ENCODE measurements at places on chromosomes 2 and 18. TPM values are rescaled to one million over a fixed set of nuclear protein-coding genes. Genes with fewer than 3 reads are reported as not detected.

Gene WNT6
- 0.57 TPM for polyA plus RNA-seq

Gene GPR39
- 3.7 TPM for polyA plus RNA-seq

Gene ANO7
- 1.7 TPM for polyA plus RNA-seq

Gene ACTG2
- polyA plus RNA-seq, result 4.7 TPM

Gene COL6A3
- 247 TPM for polyA plus RNA-seq

Gene HOXD12
- polyA plus RNA-seq, result 0.28 TPM

Gene NAB1
- polyA plus RNA-seq, result 75.0 TPM

Gene LIPG
- 57.4 TPM for polyA plus RNA-seq

Gene REG3A
- polyA plus RNA-seq, result not detected

Gene TTR
- polyA plus RNA-seq, result 25.3 TPM

Gene SLC4A3
- 11.9 TPM for polyA plus RNA-seq

Gene COL4A4
- 48.3 TPM for polyA plus RNA-seq

Gene GPR35
- polyA plus RNA-seq, result 1.1 TPM

Gene RBM44
- 1.4 TPM for polyA plus RNA-seq

Gene CRYGC
- not detected for polyA plus RNA-seq

Gene STAT4
- 9.7 TPM for polyA plus RNA-seq

Gene MAP3K19
- 0.33 TPM for polyA plus RNA-seq

Gene ARHGEF33
- polyA plus RNA-seq, result 3.8 TPM

Gene EGR4
- not detected for polyA plus RNA-seq

Gene OXER1
- polyA plus RNA-seq, result 7.6 TPM

Gene C2orf92
- 20.5 TPM for polyA plus RNA-seq

Gene SCYGR4
- not detected for polyA plus RNA-seq

Gene SLC9A4
- polyA plus RNA-seq, result 7.3 TPM

Gene NFATC1
- polyA plus RNA-seq, result 5.8 TPM

Measured in left renal cortex interstitium (tissue), 4 donors.